ENCODE measurements at places on chromosomes 7 and 10.

GRCh38 chr7:100944138-100944537 is 5.2 kb upstream of the MUC3A start:
- no peak for DNase-seq

- no peak for DNase-seq
These were observed 20.5 kb downstream of the GRID1 start for GRCh38 chr10:86345859-86346798.

GRCh38 chr10:127534074-127534473 is 15.0 kb upstream of the NPS start:
- no peak for DNase-seq

GRCh38 chr10:44424957-44425356 is 40.1 kb upstream of the CXCL12 start:
- DNase-seq: no peak

DNA sequence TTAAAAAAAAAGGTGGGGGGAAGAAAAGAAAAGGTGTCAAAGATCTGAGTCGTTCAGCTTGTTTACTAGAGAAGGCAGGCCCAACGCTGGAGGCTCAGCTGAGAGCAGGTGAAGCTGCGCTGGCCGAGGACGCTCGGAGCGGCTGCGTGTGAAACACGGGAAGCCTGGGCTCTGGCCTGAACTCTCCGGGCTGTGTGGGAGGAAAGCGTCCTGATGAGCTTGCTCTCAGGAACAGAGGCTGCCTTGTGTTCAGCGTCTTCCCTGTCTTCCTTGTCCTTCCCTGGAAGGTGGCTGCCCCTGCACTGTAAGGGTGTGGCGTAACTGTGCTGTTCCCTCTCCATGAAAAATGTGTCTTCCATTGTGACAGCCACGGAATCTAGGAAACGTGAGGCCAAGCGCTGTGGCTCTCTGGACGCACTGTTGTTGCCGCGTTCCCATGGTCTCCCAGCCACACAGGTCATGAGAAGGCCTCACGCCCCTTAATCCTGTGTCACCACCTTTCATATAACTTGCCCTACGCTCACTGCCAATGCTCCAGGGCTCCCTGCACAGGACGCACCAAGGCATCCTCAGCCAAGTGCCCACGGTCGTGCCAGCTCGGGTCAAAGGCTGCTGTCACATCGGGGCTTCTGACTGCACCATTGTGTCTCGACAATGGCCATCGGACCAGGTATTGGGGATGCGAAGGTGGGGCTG is 15.8 kb downstream of the IL15RA start:
- DNase-seq: no peak

GRCh38 chr10:43965033-43965917 is 316.6 kb upstream of the ZNF32 start:
- DNase-seq: no peak

- no peak for DNase-seq
These were observed 11.7 kb downstream of the EPHB6 start for GRCh38 chr7:142866361-142867096.
